Neural crest cell (in vitro differentiated cells): ENCODE measurements at places on chromosomes 4 and X.

GRCh38 chr4:173213296-173213695, 44.7 kb downstream of the GALNT7 start:
- no peak for DNase-seq

DNA sequence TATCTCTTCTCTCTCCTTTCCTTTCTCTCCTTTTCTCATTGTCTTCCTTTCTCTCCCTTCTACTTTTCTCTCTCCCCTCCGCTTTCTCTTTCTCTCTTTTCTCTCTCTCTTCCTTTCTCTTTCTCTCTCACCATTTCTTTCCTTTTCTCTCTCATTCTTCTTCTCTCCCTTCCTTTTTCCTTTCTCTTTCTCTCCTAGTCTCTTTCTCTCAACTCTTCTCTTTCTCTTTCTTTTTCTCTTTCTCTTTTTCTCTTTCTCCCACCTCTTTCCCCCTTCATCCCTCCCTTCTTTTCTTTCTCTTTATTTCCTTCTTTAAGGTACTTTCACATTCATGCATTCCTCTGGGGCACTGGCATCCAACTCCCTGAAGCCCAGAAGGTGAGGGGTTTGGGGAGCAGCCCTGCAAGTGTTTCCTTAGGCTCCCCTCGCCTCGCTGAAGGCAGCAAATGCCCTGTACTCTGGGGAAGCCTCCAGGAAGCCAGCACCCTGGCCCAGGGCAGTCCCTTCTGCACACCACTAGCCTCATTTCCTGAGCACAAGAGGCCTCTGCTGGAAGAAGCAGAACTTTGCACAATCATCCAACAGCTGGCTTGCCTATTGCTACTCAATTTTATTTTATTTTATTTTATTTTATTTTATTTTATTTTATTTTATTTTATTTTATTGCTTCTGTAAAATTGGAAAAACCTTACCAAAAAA, 124.2 kb downstream of the NFKB1 start:
- no peak for DNase-seq

- DNase-seq: no peak
Observed at GRCh38 chr4:151887816-151888180, 127.0 kb upstream of the GATB start.

- DNase-seq: no peak
Observed at GRCh38 chr4:142411993-142412392, 434.1 kb downstream of the INPP4B start.

- DNase-seq: no peak
Observed at GRCh38 chrX:110851780-110852179, 56.2 kb upstream of the CHRDL1 start.

DNA sequence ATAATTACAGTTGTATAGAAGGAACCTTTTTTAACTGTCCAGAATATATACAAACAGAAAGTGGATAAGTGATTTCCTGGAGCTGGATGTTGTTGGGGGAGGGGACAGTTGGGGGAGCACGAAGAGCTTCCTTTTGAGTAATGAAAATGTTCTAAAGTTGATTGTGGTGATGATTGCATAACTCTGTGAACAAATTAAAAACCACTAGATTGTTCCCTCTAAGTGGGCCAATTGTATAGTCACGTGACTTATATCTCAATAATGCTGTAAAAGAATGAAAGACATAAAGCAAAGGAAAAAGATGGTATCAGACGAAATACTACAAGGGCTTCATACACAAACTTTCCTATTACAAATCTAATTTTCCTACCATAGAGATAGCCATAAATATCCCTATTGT, 2.7 kb downstream of the CT55 start:
- DNase-seq: no peak

DNA sequence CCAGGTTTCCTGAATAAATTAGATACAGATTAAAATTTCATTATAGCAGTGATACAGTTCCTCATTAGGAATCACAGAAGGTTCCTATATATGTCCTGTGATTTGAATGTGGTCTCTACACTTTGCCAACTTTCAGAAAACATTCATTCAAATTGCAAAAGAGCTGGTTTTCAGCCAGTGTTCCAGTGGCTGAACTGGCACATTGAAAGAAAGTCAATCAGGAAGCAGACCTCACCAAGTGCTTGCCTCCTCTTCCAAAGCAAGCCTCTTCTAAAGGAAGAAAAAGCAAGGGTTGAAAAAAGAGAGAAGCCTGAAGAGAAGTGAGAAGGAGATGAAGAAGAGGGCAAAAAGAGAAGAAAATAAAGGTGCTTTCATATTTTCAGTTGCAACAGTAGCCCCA, 12.7 kb downstream of the KLHL34 start:
- DNase-seq: no peak

DNA sequence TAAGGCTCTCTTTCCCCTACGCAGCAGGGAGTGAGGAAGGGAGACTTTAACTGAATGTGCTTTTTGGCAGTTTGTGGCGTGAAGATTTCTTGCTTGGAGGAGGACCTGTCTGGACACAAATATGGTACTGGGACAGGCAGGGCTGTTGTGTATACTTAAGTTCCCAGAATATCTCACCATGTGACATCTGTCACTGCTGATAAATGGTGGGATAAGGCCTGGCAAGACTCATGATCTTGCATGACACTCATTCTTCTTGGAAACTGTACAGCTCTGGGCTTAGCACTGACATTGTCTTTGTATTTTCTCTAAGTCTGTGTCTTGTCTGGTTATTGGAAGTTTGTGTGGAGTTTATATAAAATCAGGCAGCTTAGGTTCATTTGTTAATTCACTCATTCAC, 93.1 kb downstream of the STK32B start:
- DNase-seq: no peak

- peak; percentile 10 for DNase-seq
Observed at GRCh38 chrX:46381630-46382029, 163.6 kb downstream of the ZNF674 start.

- DNase-seq: no peak
Observed at GRCh38 chrX:38662640-38663039, 101.3 kb downstream of the TSPAN7 start.

DNA sequence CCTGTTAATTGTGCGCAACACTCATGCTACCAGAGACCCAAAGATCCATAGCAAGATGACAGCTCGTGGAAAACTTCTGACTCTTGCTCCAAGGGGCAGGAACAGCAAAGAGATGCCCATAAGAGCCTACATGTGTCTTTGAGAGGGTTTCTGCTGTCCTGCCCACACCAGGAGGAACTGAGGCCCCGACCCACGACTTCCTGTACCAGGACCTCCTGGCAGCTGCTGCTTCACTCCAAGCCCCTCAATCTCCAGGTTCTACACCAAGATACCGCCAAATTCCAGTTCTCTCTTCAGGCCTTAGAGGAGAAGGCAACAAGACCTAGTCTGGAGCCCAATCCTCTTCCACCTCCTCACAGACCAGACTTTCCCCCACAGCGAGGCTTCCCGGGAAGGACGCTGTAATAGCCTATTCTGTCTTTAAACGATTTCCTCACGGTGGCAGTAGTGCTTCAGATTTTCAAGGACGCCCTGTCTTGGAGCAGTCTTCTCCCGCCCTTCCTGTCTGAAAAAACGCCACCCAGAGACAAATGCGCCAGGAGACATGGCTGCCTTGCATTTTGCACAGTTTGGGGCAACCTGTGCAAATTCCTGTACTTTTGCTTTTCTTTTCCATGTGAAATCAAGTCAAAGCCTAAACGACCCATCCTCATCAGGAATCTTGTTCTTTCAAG, 230.2 kb upstream of the STK26 start:
- DNase-seq: no peak

DNA sequence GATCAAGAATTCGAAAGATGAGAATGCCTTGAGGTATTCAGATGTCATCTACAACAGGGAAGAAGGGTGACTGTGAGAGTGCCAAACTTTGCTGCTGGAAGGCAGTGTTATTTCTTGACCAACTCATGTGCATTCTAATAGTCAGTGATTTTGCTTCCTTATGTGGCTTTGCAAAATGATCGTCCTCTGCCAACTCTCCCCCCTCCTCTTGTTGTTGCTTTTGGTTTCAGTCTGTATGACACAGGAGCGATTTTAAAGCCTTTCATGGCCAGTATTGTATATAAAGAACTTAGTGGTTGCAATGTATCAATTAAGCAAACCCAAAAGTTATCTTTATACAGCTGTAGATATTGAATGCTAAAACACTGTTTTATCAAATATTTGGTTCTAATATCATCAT, 379.1 kb downstream of the IL1RAPL1 start:
- DNase-seq: no peak

GRCh38 chr4:31193521-31193920, 473.4 kb downstream of the PCDH7 start:
- DNase-seq: no peak

GRCh38 chrX:49840679-49841078, 11.6 kb downstream of the PAGE4 start:
- DNase-seq: peak; percentile 55

GRCh38 chr4:139511320-139511719, 44.7 kb downstream of the SETD7 start:
- no peak for DNase-seq

DNA sequence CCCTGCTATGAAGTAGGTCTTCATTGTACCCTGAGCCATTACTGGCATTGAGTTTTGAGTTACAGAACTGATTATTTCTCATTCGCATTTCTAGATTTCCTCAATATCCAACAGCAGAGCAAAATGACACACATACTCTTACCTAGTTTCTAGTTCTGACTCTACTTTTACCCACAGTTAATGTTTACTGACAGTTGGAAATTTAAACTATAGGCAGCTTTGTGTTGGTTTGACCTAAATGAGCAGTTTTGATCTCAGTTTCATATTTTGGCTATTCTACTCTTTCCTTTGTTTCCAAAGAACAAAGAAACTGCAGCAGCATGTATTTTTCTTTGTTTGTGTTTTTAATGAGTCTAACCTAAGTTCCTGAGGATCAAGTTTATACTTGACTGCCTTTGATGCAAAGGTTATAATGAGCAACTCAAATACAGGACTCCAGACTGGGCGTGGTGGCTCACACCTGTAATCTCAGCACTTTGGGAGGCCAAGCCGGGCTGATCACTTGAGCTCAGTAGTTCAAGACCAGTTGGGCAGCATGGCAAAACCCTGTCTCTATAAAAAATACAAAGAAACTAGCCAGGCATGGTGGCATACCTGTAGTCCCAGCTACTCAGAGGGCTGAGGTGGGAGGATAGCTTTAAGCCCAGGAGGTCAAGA, 30.4 kb downstream of the TXK start:
- DNase-seq: no peak

DNA sequence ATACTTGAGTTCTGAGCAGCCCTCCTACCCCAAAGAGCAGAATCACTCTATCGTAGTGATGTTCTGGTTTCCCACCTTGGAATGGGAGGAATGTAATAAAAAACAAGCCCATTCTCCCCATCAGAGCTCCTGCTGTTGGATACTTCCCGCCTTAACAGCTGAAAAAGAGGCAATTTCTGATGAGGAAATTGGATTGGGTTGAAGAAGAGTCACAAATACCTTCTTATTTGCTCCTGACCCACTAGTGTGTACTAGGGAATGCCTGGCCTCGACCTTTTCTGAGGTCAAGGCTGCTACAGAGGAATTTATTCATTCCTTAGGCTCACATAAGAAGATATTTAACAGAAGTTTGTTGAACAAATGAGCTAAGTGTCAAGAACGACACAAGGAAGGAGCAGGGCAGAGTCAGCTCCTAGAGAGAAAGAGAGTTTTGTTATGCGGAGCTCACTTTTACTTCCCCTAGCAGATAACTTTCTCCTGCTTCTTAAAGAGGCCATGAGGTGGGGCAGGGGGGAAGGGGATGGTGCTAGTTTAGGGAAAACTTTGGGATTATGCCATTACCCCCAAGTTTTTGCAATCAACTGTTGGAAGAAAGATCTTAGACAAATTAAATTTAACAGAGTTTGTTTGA, 273.8 kb upstream of the CLNK start:
- DNase-seq: no peak

GRCh38 chr4:98619180-98619579, 39.2 kb downstream of the TSPAN5 start:
- DNase-seq: no peak

DNA sequence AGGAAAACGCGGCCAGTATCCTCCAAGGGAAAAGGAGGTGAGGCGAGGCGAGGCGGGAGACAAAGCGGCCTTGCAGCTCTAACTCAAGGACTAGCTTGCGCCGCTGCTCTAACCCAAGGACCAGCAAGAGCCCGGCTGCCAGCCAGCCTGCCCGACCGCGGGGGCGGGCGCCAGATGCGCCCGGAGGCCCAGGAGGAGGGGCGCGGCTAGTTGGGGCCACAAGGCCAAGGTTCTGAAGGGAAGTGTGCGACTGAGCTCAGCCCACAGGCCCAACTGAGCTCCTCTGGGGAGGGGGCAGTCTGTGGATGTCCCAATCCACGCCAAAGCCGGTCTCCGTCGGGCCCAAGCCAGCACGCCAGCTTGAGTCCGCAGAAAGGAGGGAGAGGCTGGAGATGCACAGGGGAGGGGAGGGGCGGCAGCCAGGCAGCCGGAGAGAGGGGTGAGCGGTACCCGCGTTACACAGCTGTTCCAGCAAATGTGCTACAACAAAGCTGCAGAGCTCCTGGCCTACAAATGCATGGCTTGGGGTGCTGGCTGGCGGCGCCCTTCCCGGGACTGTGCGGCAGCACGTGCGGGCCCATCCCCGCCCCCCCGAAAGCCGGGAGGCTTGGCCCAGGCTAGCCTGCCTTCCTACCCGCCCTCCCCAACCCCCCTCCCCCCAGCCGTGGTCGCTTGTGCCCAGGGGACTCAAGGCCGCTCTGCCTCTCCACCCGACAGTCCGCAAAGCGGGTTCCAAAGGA, 637 bp downstream of the AMER1 start:
- DNase-seq: peak; percentile 6

DNA sequence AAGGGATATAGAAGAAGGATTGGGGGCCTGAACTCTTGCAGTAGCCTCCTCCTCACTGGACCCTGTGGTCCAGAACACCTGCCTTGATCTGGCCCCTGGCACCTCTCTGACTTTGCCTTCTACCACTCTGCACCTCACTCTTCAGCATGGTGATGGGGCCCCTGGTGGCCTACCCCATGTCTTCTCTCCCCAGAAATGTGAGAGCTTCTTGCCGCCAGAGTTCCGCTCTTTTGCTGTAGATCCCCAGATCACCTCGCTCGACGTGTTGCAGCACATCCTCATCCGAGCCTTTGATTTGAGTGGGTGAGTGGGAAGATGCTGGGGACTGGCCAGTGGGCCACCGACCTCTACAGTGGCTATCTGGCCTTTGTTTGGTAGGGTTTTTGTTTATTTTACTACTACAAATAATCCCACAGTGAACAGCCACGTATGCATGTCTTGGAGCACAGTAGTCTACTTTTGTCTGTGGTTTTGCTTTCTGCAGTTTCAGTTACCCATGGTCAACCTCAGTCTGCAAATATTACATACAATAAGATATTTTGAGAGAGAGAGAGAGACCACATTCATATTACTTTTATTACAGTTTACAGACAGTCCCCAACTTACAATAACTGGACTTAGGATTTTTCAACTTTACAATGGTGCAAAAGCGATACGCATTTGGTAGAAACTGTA, 1.8 kb downstream of the TBC1D25 start:
- DNase-seq: no peak

GRCh38 chrX:13581554-13581953, 12.2 kb downstream of the EGFL6 start:
- no peak for DNase-seq

DNA sequence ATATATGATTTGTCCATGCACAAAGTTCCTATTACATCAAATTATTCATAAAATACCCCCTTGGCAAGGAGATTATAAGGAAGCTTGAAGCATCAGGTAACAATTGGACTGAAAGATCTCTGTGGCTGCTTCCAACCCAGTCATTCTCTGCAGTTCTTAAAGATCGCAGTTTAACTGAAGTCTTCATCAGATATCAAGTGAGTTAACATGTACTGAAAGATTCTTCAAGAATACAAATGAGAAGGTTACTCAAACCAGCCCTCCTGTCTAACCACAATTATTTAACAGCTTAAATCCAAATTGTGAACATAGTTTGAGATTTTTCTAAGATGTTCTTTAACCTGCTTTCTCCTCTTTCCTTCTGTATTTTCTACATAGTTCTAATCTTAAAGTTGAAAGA, 56.1 kb downstream of the SLC10A7 start:
- no peak for DNase-seq
